ENCODE measurements at places on chromosomes 1 and 21.

DNA sequence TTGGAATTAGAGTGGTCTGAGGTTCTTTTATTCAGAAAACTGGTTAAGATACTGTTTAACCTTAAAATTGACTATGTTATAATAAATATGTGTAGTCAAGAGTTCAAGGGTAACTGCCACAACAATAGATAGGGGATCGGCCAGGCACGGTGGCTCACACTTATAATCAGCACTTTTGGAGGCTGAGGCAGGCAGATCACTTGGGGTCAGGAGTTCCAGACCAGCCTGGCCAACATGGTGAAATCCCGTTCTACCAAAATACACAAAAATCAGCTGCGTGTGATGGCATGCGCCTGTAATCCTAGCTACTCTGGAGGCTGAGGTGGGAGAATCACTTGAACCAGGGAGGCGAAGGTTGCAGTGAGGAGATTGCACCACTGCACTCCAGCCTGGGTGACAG is 39.5 kb downstream of the PDC start:
- DNase-seq = no peak

DNA sequence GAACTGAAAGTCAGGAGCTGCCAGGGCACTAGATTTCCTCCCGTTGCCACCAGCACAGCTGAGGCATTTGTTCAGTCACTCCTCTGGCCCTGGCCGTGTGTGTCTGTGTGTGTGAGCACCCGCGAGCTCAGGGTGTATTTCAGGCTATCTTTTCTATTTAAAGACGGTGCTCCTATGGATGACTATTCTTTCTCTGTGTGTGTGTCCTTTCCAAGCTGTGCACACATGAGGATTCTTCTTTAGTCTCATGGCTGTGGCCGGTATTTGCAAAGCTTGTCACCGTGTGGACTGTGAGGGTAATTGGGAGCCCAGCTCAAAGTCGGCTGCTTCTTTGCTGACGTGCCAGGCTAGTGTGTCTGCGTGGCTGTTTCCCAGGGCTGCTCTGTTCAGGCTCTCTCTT is 3.0 kb upstream of the KCND3 start:
- DNase-seq = no peak

GRCh38 chr1:20497506-20497905 is 10.4 kb downstream of the MUL1 start:
- no peak for DNase-seq

DNA sequence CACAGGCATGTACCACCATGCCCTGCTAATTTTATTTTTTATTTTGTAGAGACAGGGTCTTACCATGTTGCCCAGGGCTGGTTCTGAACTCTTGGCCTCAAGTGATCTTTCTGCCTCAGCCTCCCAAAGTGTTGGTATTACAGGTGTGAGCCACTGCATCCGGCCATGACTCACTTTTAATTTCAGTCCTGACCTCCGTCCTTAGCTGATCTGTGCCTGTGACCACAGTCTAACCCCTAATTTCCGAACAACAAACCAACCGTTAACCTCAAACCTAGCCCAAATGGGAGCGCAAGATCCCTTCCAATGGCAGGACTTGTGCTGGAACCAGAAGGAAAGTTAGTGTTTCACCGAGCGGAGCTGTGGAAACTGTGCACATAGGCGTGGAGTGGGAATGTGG is 29.3 kb upstream of the MAN1C1 start:
- no peak for DNase-seq

GRCh38 chr1:236862615-236863211 is 67.6 kb downstream of the MTR start:
- no peak for DNase-seq

GRCh38 chr1:174040387-174040786 is 18.2 kb upstream of the RC3H1 start:
- peak; percentile 89 for DNase-seq

DNA sequence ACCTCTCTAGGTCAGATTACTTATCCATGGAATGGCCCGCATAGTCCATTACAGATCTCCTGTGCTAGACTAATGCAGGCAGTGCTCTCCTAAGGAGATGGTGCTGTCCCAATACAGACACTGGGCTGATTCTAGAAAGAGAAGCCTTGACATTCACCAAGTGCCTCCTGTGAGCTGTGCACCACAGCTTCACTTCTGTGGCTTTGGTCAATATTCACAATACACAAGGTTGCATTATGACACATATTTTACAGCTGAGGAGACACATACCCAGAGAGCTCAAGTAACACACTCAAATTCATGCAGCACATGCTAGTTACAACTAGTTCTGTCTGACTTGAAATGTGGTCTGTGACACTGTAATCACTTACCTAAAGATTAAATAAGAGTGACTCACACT is 59.4 kb upstream of the LRRC8B start:
- DNase-seq = peak; percentile 96

DNA sequence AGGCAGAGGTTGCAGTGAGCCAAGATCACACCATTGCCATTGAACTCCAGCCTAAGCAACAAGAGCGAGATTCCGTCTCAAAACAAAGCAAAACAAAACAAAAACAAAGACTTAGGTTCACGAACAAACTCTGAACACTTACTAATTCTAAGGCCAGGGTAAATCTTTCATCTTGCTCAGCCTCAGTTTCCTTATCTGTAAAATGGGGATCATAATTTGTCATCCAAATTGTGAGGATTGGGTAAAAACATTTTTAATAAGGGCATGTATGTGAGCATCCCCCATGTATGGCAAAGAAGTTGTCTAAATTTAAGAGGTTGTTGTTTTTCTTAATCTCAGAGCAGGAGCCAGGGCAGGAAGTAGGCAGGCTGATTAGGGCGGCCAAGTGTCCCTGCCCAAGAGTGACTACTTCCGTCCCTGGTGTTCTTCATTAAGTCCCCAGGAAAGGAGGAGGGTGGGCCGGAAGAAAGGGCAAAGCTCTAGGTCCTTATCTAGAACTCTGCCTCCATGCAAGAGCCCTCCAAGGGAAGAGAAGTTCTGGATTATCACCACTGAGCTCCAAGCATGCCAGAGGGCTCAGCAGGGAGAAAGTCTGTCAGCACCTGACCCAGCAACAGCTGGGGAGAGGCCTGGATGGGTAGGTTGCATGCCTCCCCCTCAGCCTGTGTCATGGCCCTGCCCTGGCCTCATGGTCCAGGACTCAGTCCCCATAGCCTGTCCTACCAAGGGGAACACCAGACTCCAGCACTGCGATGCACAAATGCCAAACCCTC is 49.9 kb upstream of the CLIC4 start:
- no peak for DNase-seq

- DNase-seq = no peak
These were observed 66.7 kb downstream of the SLC45A1 start for GRCh38 chr1:8384577-8384976.

DNA sequence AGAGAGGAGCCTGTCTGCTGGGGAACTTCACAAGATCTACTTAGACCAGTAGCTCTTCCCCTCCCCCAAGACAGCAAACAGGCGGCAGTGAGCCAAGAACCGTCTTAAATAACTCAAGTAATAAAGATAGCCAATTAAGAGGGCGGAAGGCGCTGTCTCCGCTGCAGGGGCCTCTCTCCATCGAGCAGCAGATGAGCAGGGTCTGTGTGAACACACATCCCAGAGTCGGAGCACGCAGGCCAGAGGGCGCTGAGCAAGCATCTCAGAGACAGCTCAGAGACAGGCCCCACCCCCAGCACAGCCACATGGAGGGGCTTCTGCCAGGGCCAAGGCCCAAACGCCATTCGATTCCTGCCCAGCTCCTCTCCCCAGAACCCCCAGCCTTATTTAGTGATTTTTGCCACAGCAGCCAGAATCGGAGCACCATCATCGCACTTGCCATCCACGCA is 11.1 kb downstream of the IFFO2 start:
- DNase-seq = no peak

GRCh38 chr1:155001425-155001674 is 1.3 kb upstream of the ZBTB7B start:
- no peak for DNase-seq

GRCh38 chr21:17462276-17462981 is 50.4 kb upstream of the CXADR start:
- DNase-seq = no peak

DNA sequence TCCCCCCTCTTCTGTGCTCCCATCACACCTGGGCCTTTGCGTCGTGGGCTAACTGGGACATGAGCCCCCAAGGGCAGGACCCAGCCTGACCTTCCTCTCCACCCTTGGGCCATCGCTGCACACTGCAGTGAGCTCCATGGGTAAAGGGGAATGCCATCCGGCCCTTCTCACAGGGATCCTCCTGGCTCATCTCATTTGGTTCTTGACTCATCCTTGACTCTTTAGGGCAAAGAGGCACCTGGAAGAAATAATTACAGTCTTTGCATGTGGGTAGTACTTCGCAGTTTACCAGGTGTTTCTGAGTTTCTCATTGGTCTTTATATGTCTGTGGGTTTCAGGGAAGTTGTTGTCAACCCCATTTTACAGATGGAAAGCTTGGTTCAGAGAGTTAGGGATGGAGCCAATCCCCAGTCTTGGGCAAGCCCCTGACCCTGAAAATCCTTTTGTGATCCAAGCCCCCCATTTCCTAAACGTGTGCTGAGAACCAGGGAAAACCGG is 59.3 kb upstream of the ID3 start:
- no peak for DNase-seq

DNA sequence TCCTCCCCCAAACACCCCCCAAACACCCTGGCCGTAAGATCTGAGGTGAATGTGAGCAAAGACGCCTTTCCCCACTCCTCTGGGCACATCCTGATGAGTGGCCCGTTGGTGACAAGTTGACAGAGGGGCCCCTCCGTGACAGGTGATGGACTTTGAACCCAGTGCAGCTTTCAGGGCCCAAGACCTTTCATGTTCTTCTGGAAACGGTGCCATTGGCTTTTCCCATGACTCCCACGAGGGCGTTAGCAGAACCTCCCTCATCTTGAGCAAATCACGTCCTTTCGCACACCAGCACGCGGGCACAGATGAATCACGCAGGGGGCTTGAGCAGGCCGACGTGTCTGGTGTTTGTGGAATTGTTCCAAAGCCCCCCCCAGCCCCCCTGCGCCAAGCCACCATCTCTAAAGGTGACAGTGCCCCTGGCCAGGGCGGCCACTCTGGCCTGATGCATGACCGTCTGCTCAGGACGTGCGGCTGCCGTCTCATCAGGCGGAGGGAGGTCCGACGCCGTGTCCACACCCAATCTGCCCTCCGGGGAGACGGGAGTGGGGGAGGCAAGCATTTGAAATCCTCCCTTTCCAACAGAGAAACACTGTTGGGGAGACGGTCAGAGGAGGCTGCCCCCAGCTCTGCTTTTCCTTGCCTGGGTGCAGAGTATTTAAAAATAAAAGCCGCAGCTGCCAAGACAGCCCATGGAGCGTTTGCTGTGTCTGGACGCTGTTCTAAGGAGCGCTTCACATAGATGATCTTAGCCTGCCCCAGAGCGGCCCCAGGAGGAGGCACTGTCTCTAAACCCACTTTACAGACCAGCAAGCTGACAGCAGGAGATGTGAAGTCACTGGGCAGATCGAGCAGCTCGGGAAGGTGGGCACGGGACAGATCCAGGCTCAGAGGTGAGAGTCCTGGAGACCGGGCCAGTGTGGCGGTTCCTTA is 98.3 kb upstream of the ARHGEF16 start:
- DNase-seq = no peak

DNA sequence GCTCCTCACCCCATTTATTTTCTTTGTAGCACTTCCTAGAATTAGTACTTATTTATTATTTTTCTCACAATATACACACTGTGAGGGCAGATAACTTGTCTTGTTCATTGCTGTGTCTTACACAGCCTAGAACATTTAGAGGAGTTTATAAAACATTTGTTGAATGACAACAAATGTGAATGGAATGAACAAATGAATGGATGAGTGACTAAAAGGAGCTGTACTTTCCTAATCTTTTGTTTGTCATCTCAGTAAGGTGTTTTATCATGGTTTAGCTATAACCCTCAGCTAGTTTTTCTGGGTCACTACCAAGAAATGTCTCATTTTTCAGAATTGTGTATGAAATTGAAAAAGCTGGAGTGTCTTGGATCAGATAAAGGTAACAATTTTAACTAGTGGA is 239.3 kb upstream of the KCNK2 start:
- peak; percentile 16 for DNase-seq

- no peak for DNase-seq
These were observed 64.0 kb downstream of the KCNAB2 start for GRCh38 chr1:6109688-6110087.

DNA sequence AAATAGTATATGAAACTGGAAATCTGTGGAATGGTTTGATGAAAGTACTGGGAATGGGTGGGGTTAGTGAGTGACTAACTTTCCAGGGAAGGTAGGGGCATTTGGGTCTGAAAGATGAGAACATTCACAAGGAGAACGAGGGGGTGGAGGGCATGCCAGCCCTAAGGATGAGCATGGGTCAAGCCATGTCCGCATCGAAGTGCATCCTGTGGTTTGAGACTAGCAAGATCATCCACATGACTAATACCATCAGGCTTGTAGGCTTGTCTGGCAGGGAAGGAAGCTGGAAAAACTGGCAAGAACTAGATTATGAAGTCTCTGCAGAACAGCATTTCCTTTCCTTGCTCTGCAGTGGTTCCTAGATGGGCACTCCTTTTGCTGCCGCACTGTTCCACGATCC is 70.4 kb upstream of the UBE2U start:
- peak; percentile 97 for DNase-seq

DNA sequence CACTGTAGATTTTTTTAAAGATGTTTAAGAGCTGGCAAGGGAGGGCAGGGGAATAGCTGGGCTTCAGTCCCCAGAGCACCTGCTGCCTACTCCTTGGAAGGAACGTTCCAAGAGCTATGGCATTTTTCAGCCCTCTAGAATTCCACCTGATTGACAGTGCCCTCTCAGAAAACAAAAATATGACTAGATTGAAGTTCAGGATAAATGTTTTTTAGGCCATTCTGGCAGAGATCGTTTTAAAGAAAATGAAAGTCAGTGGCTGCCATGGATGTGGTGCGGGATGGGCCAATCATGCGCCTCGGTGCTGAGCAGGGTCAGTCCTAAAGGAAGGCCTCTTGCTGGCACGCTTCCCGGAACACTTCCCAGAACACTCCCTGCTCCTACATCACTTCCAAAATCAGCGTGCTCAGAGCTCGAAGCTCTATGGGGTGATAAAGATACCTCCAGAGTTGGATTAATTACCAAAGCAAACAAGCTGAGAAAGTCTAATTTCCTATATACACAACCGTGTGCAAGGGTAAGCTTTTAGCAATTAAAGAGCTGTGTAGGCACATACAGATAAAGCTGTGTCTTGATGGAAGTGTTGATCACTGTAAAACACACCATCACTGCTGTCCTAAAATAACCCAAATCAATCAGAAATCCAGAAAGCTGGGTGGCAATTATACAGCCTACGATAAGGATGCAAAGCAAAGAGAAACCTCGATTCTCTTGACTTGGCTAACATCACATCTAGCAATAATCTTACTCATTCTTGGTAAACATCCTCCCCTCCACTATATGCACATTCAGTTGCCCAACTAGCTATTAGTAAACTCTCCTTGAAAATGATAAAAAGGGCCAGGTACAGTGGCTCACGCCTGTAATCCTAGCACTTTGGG is 34.6 kb downstream of the TGFBR3 start:
- DNase-seq = no peak

Measured in mammary epithelial cell (primary cell).